ENCODE measurements at places on chromosomes 5 and 9.

- DNase-seq = peak; percentile 14
Observed at GRCh38 chr5:1540166-1540565, 16.4 kb upstream of the LPCAT1 start.

- DNase-seq = no peak
Observed at GRCh38 chr5:98414938-98415337, 358.5 kb upstream of the RGMB start.

DNA sequence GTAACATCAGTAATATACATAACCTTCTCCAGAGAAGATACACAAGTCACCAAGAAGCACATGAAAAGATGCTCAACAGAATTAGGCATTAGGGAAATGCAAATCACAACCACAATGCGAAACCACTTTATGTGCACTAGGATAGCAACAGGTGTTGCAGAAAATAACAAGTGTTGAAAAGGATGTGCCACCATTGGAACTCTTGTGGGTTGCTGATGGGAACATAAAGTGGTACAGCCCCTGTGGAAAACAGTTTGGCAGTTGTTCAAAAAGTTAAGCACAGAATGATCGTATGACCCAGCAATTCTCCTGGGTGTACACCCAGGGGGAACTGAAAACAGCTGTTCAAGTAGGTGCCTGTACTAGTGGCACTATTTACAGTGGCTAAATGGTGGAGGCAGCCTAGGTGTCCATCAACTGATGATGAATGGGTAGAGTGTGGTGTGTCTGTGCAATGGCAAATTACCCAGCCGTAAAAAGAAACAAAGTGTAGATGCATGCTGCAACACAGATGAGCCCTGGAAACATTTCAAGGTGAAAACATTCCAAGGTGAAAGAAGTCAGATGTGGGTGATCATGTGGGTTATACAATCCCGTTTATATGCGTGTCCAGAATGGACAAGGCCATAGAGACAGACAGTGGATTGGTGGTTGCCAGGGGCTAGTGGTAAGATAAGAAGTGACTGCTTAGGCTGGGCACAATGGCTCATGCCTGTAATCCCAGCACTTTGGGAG, 27.2 kb downstream of the CCDC69 start:
- DNase-seq = peak; percentile 31

DNA sequence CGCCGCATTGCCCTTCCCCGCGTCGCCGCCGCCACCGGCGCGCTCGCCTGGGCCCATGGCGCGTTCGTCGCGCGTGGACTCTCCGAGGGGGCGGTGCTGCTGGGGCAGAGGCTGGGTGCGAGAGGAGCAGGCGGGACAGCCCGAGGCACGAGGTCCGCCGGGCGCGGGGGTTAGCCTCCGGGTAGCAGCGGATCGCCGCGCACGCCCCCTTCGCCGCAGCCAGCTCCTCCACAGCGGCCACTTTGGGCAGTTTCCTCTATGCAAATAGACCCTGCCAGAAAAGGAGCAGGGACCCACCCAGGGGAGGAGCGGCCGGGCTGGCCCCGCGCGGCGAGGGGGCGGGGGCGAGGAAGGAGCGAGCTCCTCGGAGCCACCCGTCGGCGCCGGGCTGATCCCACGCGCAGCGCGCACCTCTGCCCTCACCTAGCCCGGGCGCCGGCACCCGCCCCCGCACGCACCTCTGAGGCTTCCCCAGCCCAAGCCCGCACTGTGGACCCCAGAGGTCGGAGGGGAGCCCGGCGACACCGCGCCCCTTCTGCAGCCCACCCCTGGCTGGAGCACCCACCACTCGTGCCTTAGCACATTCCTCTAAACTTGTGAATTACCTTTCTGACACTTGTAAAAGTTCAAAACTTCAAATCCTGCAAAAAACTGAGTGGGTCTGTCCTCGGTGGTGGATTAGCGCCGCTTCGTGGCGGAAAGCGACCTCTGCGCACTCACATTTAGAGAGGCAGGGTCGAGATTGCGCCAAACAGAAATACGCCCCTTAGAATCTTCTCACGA, at the start of gene COL23A1:
TSS of gene COL23A1 (minus strand) at position 253 of the 783 bp plus-strand sequence.
- no peak for DNase-seq

GRCh38 chr5:132837868-132838267, 7.4 kb upstream of the SHROOM1 start:
- no peak for DNase-seq

DNA sequence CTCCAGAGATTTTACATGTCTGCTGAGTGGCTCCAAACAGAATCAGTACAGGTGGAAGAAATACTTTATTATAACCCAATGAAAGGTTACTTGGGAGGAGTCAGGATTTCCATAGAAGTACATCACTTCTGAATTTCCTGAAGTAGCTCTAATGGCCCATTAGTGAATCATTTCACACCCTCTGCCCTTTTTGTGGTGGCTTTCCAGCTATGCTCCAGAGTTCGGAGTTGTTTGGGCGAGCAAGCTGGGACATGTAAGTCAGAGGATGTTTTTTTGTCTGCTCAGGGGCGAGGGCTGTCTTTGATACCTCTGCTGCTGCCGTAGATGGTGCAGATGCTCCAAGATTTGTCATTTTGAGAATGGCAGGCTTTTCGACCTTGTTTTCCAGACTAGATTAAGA, 226.1 kb downstream of the GOLPH3 start:
- DNase-seq = no peak

GRCh38 chr9:103301051-103301450, 305.9 kb downstream of the CYLC2 start:
- DNase-seq = no peak
